ENCODE measurements at places on chromosomes 3 and 15.

GRCh38 chr3:181382656-181383055 lies 329.1 kb upstream of the SOX2 start:
- no peak for DNase-seq

- DNase-seq: peak; percentile 29
Measured at GRCh38 chr3:117622171-117622841, 912.7 kb downstream of the TUSC7 start.

DNA sequence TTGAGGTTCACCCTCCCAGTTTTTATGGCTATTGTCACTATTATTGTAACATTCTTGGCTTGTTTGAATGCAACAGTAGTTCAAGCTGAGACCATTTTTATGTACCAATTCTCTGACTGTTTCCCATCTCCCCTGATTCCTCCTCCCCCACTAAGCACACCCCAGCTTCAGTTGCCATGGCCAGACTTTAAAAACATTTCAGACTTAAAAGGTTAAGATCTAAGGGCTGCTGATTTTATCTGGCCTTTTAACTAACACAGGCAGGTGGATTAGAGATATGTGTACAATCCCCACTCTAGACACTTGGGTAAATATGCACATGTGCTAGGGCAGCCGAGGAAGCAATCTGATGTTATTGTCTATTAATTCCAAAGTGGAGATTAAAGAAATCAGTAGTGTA lies 386.3 kb upstream of the NR2F2 start:
- DNase-seq: no peak

DNA sequence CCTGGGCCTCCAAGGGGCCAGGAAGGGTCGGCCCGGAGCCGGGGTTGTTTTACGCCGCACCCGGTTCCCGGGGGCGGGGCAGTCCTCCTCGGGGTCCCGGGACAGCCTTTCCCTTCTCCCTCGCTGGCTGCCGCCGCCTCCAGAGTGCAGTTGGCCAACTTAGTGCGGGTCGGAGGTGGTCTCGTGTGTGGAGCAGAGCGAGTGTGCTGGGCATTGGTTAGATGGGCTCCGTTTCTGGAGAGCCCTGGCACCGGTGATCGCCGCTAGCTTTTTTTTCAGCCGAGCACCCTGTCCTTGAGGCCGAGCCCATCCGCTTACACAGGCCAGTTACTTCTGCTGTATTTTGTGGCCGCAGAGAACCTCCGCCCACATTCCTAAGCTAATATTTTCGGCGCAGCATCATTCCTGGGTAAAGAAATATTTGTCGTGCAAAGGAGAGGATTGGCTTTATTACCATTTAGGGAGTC lies 585 bp downstream of the KIF23 start:
- DNase-seq: peak; percentile 53

DNA sequence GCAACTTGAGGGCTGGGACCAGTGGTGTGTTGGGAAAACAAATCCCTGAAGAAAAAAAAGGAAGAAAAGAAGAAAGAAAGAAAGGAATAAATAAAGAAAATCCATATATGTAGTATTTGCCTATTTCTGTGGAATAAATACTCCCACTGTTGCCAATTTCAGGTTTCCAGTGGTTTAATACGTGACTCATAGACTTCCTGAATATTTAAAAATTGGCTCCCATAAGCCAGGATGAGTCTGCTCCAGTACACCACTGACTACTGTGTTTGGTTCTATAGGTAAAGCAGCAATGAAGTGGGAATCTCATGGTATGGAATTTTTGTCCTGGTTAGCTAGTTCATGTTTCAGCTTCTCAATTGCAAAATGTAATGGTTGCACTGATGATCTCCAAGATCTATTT lies 31.6 kb downstream of the PYDC2 start:
- no peak for DNase-seq

GRCh38 chr3:100482176-100482575 lies 10.2 kb upstream of the TMEM45A start:
- no peak for DNase-seq

- DNase-seq: peak; percentile 35
Measured at GRCh38 chr15:74320352-74321247, 46.8 kb downstream of the CYP11A1 start.

DNA sequence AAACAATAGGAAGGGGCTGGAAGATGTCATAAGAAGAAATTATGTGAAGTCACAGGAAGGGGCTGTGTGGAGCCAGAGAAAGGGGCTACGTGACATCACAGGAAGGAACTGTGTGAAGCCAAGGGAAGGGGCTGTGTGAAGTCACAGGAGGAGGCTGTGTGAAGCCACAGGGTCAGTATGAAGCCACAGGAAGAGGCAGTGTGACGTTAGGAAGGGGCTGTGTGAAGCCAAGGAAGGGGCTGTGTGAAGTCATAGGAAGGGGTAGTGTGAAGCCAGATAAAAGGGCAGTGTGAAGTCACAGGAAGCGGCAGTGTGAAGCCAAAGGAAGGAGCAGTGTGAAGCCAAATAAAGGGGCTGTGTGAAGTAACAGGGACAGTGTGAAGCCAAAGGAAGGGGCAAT lies 32.5 kb downstream of the GASK1A start:
- no peak for DNase-seq

GRCh38 chr15:86010891-86011290 lies 68.8 kb upstream of the AGBL1 start:
- DNase-seq: no peak

GRCh38 chr15:40281057-40281800 lies 1.6 kb downstream of the ANKRD63 start:
- DNase-seq: no peak

DNA sequence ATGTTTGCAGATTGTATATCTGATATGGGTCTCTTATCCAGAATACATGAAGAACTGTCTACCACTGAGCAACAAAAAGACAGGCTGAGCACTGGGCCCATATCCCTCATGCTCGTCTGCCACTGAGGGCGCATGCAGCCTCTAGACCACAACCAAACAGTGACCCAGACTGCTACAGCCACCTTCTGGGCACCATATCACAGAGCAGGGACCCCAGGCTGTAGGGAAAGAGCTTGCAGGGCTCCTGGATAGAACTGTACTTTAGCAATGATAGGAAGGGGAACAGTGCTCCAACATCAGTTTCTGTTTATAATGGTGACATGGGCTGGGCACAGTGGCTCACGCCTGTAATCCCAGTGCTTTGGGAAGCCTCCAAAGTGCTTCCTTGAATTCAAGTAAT lies 40.2 kb upstream of the TMEM87A start:
- no peak for DNase-seq

DNA sequence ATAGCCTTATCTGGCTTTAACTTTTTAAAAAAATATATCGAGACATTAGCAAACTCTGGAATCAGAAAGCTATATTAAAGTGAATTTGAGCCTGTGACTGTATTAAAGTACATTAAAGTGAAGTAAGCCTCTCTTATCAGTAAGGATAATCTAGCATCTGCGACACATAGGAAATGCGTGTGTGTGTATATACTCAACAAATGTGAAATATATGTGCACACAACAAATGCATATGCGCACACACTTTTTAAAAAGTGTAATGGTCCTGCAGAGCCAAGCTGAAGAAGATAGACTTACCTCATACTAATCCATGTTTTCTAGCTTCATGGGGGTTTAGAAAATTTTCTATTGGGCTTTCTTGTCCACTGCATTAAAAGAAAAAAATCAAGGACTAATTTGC lies 437.1 kb downstream of the ZIC1 start:
- no peak for DNase-seq

- no peak for DNase-seq
Measured at GRCh38 chr3:27097182-27097581, 272.0 kb downstream of the NEK10 start.

GRCh38 chr15:51334011-51334451 lies 4.4 kb downstream of the CYP19A1 start:
- DNase-seq: no peak

- DNase-seq: no peak
Measured at GRCh38 chr3:111932946-111933345, 45.9 kb upstream of the ABHD10 start.

DNA sequence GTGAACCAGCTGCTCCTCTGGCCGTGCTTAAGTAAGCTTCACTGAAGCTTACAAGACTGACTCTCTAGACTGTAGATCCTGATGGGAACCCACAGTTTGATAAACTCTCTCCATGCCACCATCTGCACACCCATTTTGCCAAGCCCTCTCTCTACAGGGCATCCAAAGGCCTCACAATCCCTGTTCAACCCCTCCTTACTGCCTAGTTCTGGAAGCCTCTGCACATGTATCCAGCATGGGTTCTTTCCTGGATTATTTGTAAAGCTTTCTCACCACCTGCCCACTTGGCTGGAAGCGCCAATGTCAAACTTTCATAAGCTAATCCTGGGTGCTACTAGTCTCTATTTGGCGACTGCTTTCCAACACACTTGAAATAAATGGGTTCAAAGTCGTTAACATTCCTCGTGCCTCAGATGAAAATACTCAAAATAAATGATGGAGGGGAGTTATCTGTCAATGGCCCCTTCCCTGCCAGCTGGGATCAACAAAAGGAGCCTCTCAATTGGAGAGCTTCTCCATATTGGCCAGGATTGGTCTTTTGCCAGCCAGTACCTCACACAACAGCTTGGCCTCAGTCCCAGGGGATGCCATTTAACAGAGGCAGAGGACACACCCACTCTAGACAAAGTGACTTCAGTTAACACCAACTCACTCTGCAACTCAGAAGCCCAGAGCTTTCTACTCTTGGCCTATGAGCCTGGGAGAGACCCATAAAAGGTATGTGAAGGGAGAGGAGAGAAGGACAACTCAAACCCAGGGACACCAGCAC lies 48.1 kb downstream of the SH3BP5 start:
- no peak for DNase-seq

DNA sequence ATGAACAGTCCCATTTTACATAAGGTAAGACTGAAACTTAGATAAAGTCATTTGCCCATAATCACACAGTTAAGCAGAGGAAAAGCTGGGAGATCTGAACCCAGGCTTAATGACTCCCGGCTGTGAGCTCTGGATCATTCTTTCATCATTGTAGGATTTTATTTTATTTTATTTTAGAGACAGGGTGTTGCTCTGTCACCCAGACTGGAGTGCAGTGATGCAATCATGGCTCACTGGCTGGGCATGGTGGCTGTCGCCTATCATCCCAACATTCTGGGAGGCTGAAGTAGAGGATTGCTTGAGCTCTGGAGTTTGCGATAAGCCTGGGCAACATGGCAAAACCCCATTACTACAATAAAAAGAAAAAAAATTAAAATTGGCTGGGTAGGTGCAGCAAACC lies 31.2 kb upstream of the RAF1 start:
- no peak for DNase-seq

GRCh38 chr3:12473511-12473910 lies 10.8 kb upstream of the TSEN2 start:
- DNase-seq: no peak

GRCh38 chr15:98893401-98893800 lies 114.2 kb downstream of the PGPEP1L start:
- DNase-seq: no peak

DNA sequence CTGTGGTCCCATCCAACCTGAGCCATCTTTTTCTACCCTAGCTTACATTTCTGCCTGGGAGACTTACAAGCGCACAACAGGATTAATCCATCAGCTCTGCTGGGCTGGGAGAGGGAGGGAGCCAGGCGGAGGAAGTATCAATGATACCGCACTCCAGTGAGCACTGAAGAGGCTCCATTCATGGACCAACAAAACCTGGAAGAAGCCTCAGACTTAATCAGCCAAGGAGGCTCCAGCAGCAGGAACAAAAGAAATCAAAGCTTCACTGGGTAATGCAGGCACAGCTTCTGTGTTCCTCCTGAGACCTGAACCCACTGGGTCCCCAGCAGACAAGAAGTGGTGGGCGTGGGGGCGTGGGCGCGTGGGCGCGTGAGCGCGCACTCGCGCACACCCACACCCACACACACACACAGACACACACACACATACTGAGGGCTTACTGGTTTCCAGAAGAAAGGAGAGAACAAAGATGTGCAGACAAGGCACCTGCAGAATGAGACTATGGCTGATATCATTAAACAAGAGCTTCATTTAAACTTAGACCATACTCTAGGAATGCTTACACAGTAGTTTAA lies 87.0 kb upstream of the BOC start:
- no peak for DNase-seq

- DNase-seq: peak; percentile 75
Measured at GRCh38 chr15:101250873-101251829, 697 bp downstream of the CHSY1 start.

- DNase-seq: no peak
Measured at GRCh38 chr3:171976526-171976925, 62.9 kb upstream of the FNDC3B start.

DNA sequence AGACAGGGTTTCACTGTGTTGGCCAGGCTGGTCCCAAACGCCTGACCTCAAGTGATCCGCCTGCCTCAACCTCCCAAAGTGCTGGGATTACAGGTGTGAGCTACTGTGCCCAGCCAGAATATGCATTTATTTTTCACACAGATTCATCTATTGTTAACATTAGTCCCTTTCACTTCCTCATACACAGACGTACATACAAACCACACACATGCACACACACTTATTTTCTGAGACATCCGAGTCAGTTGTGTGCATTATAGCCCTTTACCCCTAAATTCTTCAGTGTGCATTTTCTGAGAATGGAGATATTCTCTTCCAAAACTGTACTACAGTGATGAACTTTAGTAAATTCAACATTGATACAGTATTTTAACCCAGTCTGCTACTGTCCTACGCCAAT lies 15.0 kb upstream of the MEX3B start:
- no peak for DNase-seq

DNA sequence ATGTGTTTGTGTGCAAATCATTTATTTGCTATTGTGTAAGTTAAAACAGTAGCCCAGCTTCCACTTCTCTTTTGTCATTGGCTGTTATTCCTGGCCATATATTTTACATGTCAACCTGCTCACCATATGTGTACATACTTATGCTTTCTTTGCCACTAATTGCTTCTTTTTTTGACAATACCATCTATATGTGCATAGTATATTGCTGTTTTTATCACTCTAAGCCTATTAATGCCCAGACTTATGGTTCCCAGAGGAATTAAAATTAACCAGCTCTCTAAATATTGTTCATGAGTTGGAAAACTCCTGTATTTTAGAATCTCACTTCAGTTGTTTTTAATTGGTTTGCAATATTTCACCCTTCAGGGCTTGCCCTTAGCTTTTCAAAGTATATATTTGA lies 428.9 kb downstream of the MECOM start:
- no peak for DNase-seq

- DNase-seq: no peak
Measured at GRCh38 chr15:73518180-73518862, 75.4 kb downstream of the REC114 start.

- peak; percentile 90 for DNase-seq
Measured at GRCh38 chr3:50627407-50628051, 10.6 kb downstream of the MAPKAPK3 start.

GRCh38 chr3:190381441-190381840 lies 6.5 kb upstream of the CLDN16 start:
- DNase-seq: no peak

- DNase-seq: no peak
Measured at GRCh38 chr3:148816427-148816826, 11.2 kb upstream of the CPB1 start.

GRCh38 chr15:28885128-28885629 lies 595 bp upstream of the APBA2 start:
- no peak for DNase-seq

GRCh38 chr15:26081758-26082220 lies 218.7 kb upstream of the ATP10A start:
- DNase-seq: peak; percentile 0

GRCh38 chr3:101149707-101150106 lies 156.5 kb upstream of the ABI3BP start:
- no peak for DNase-seq

Data from suppressor macrophage treated with lipopolysaccharide for 4 hours (primary cell).